ENCODE measurements at places on chromosomes 4 and X.
A peak's percentile ranks its signal among the peaks of the same experiment; 100 is the strongest.

GRCh38 chr4:37338972-37339371, 94.4 kb downstream of the NWD2 start:
- no peak for DNase-seq

GRCh38 chr4:137967480-137968190, 274.5 kb downstream of the SLC7A11 start:
- DNase-seq = no peak

GRCh38 chr4:112708772-112709171, 71.8 kb downstream of the LARP7 start:
- no peak for DNase-seq

DNA sequence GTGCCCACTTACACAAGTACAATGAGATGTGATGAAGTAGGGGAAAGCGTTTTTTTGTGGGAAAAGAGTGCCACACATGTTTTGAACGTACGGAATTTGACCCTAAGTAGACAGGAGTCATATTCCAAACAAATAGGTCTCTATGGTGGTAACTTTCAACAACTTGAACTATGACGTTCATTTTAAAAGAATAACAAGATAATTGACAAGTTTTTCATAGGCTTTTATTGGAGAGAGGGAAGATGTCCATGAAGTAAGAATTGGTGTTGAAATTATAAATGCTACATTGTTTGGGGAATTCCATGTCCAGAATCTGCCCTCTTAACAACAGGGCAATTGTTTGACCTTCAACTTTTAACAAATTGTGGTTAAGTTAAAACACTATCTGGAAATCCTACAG, 126.5 kb downstream of the GASK1B start:
- DNase-seq = no peak

DNA sequence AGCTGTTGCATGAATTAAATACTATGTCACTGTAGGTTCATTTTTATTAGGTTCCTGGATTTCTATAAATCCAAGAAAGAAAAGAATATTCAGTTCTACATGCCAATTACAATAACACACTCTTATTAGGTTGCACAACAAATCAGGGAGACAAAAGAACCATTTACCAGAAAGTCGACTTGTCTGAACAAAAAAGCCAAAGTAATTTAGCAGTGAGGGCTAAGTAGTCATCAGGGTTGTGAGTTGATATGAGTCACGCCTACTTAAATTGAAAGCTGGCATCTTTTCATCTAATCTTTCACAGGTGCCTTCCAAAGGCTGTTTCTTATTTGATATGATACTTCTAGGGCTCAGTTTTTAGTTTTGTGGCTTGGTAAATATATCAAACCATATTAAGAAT, 25.4 kb upstream of the GNRHR start:
- no peak for DNase-seq

DNA sequence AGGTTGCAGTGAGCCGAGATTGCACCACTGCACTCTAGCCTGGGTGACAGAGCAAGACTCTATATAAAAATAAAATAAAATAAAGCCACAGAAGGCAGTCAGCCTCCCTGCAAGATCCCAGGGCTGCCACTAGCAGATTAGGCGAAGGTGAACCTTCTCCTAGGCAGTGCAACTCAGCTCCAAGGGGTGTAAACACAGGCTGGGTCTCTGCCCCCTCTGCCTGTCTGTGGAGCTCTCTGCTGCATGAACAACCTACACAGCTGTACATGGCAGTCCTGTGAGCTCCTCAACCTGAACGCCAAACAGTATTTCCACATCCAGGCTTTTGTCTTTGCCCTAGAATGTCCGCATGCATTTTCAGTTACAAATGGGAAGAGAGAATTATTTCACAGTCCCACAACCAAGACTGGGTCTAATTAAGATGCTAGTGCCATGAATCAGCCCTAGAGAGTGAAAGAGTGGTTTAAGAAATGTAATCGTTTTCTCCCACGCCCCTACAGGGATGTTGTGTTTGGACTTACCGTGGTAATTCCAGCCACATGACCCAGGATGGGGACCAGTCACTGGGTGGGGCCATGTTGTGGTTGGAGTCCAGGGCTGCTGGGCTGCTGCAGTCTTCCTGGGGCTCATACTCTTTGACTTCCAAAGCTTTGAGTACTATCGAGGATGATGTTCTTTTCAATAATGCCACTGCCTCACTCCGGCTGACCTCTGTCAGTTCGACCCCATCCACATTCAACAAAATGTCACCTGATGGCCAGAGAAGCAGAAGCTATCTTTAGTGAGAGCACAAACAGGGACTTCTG, 99.0 kb downstream of the FIP1L1 start:
- no peak for DNase-seq

- no peak for DNase-seq
These were observed 1740.5 kb upstream of the AGA start for GRCh38 chr4:179182741-179183140.

GRCh38 chr4:109441862-109442458, 8.3 kb downstream of the SEC24B start:
- DNase-seq = no peak

GRCh38 chr4:47017494-47017893, 13.9 kb upstream of the GABRB1 start:
- DNase-seq = no peak

DNA sequence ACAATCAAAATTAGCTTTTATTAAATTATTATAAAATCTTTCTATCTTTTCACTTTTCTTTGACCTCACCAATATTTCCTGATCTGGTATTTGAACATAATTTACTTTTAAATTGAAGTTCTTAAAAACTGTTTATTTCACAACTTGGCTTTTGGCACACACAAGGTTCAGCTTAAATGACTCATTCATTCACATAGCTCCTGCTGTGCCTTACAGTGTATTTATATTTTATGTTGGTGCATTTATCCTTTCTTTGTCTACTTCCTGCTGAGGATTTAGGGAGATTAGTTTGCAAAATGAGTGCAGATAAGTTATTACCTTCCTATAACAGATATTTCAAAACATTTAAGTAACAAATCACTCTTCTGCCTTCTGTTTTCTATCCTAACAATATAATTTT, 430.6 kb downstream of the DTHD1 start:
- no peak for DNase-seq

- no peak for DNase-seq
These were observed 38.5 kb upstream of the MSANTD1 start for GRCh38 chr4:3210467-3210866.

DNA sequence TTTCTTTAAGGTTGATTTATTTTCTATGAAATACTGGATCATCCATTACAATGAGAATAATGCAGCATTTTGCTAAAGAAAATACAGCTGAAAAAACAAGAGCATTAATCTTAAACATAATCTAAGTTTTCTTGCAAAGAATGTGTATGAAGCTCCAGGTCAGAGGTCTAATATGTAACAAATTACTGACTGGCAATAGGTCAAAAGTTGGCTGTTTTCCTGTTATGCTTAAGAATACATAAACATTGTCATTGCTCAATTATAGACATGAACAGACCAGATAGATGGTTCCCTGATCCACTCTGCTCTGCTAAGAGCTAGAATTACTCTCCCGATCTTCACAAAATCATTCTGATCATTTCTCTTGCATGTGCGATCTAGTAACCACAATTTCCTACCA, 718.6 kb downstream of the PDHA2 start:
- DNase-seq = no peak

GRCh38 chrX:51851507-51852085, 41.8 kb upstream of the MAGED1 start:
- no peak for DNase-seq

DNA sequence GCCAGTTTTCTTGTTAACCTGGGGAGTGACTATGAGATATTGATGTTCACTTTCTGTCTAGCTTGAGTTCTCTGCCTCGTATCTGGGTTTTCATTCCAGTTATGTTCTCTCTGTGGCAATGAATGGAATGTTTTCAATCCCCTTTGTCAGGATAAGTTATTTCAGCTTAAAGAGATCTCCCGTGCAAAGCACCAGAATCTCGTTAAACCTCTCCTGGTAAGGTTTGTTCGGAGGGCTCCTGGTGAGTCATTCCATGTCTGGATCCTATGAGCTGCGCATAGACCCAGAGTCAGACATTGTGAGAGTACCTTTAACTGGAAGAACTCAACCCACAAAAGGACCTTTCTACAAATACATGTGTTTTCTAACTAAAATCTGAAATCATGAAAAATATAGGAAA, 51.0 kb downstream of the KDR start:
- DNase-seq = no peak

DNA sequence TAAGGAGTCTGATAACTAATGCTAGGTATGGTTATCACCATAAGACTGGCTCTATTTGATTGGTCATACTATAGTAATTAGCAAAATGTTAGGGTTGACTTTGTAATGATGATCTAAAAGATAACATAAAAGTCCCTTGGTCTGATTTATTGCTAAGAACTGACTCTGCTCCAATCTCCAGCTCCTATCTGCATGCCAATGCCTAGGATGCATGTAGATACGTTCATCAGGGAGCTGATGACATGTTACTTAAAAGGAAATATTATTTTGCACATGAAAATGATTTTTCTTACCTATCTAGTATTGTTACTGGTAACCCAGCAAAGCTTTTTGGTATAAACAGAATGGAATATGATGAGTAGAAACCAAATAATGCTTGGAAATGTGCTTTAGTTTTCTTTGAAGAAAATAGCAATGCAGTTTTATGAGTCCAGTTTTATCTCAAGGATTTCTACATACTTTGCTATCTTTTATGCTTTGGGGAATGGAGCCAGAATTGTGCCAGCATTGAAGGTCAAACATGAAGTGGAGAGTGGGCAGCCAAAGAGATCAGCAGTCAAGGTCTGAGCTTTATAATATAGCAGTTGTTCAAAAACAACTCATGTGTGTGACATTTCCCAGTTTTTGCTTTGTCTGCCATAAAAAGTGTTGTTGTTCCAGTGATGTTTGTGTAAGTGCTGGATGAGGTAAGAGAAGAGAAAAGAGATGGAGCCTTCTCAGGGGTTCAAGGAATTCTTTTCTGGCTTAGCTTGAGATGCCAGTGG, 121.0 kb downstream of the ARHGAP24 start:
- no peak for DNase-seq

GRCh38 chrX:50072110-50072509, 128.7 kb downstream of the AKAP4 start:
- DNase-seq = no peak

DNA sequence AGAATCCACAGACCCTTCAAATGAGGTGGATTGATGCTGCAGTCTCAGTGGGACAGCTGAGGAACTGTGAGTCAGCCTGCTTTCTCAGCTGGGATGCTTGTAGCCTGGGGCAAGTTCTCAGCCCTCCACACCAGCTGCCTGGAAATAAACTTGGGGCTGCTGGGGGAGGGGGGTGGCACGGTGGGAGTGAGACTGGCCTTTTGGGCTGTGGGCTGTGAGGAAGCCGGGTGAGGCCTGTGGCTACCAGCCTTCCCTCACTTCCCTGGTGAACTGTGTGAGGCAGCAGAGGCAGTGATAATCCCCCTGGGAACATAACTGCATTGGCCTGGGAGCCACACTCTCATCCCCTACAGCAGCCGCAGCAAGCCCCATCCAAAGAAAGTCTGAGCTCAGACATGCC, 114.5 kb upstream of the GUCY1A1 start:
- DNase-seq = no peak

DNA sequence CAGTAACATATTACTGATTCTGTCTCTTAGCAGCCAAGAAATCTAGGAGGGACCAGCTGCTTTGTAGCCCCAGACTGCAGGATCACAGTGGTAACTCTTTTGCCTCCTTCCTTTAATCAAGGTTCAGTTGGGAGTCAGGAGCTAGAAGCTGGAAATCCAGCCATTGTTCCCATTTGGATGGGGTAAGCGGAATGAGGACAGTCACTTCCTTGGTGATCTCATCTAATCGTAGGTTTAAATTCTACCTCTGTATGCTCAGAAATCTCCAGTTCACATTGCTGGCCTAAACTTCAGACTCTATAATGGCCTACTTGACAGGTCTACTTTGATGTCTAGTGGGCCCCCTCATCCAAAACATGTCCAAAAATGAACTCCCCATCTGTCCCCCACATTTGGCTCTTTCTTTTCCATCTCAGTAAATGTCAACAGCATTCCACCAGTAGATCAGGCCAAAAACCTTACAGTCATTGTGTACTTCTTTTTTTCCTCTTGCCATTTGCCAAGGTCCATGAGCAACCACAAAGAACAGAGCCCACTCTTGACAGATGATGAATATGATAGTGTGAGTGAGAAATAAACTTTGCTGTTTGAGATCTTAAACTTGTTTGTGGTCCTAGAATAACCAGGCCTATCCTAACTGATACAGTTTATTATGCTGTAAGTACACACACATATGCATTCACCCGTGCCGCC, 40.1 kb downstream of the WWC2 start:
- DNase-seq = no peak

DNA sequence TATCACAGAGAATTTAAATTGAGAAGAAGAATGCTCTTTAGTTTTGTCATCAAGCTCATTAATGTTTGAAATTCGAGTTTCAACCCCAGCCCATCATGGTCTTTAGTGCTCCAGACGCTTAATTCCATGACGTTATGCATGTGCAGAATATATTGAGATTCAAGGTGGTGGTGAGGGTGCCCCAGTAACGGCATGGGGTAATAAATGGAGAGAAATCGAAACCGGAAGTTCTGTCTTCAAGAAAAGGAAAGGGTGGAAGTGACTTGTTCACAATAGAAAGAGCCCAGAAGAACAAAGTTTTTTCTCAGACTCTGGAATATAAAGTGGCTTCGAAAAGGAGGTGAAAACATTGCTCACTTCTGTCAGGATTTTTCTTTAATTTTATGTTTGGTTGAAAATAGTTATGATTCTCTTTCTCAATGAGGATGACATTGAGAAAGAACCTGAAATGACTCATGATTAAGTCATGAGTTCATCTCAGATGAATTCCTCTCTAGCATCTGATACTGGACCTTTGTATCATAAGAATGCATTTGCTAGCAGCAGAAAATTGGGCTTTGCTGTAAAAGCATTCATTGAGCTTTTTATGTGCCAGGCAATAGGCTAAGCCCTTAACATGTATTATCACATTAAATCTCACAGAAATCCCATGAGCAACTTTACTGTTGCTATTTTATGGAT, 779 bp upstream of the DDX60L start:
- peak; percentile 6 for DNase-seq

GRCh38 chrX:129600981-129601424, 53.8 kb downstream of the APLN start:
- DNase-seq = no peak

- DNase-seq = no peak
These were observed 72.1 kb downstream of the LRP2BP start for GRCh38 chr4:185323606-185324005.

DNA sequence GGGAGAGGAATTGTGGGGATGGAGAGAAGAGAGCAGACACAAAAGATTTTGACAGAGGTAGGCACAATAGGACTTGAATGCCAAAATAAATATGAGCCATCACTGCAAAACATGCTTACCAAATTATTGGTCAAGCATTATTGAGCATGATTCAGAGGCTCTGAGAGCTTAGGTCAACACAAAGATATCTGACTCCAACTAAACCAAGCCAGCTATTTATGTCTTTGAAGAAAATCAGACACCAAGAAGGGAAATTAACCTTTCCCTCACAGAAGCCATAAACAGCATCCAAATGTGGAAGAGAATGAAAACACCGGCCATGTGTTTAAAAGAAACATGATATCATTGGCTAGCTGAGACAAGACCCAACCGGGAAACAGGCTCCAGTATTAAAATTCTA, 323.2 kb downstream of the RAB28 start:
- no peak for DNase-seq
